Stimulated activated CD8-positive, alpha-beta memory T cell treated with anti-CD3 and anti-CD28 coated beads, Interleukin-15, amount 100 ng/mL, for 4 hours (primary cell): ENCODE measurements at places on chromosomes 4 and X.

DNA sequence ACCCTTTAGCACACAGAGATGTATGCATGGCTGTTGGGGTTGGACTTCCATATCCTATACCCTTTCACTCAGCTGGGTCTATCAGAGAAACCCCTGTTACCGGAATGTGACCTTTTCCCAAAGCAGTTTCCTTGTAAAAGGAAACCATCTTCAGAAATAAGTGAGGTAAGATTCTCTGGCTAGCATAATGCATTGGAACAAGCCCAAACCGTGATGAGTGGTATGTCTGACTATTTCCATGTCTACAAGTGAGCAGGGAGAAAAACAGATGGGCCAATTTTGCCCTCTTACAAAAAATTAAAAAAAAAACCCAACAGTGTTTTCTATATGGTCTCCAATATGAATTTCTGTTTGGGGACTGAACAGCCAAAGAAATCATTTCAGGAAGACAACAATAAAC, 283.9 kb downstream of the SMARCA1 start:
- DNase-seq = no peak

- no peak for DNase-seq
These were observed 42.0 kb downstream of the HPRT1 start for GRCh38 chrX:134501941-134502340.

DNA sequence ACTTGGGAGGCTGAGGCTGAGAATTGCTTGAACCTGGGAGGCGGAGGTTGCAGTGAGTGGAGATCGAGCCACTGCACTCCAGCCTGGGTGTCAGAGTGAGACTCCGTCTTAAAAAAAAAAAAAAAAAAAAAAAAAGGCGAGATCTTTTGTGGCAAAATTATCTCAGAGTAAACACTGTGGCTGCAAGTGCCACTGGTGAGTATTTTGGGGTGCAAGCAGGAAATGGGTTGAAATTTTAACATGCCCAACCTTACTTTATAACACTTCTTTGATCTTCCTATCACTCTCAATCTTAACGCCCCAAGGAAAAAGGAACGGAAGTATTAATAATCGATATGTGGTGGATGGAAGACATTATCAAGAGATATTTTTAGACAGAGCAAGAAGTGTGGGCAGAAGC, 32.1 kb downstream of the SLC34A2 start:
- DNase-seq = no peak

DNA sequence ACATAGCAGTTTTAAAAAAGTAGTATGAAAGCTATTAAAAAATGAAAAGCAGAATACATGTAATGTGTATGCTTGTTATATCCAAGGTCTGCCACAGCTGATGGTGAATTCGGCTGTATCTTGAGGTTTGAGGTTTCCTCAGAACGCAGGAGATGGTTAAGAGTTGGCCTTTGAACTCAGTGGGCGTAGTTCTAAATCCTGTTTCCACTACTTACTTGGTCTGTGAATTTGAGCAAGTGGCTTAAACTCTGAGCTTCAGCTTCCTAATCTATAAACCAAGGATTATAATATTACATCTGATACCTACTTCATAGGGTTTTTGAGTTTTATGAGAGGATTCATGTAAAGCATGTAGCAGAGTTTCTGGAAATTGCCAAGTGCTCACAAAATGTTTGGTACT, 125.2 kb downstream of the STIM2 start:
- no peak for DNase-seq

DNA sequence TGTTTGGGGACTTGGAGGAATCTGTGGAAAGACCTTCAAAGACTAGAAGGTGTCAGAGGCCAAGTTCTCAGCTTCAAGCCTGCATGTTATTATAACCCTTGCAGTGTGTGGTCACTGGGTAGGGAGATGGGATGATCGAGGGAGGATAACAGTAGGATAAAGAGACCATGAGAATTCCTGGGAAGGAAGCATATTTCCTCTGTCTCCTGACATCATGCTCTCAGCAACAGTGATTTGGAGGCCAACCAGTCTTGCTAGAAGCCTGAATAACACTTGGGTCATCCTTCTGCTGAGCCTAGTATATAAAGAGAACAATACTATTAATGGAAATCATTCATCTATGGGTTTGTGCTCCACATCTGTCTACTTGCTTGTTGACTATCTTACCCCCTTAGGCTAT, 40.9 kb upstream of the ANXA3 start:
- DNase-seq = no peak

GRCh38 chr4:79182209-79182608, 143.7 kb downstream of the NAA11 start:
- no peak for DNase-seq

DNA sequence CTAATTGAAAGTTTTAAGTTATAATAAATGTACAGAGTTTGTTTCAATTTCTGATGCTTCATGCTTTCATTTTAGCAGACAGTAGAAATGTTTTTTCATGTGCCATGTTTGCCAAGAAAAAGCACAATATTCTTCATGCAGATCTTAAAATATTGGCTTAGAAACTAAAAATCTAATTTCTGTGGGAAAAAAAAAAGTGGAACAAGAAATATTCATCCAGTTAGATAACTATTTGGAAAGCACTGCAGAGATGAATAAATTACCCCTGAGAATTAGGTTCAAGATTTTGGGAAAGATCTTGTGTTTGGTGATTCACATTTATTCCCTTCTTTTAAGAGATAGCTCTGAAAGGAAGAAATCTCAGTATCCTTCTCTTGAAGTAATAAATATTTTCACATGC, 912.5 kb downstream of the C4orf33 start:
- no peak for DNase-seq

GRCh38 chrX:16444353-16444752, 205.6 kb upstream of the S100G start:
- no peak for DNase-seq

DNA sequence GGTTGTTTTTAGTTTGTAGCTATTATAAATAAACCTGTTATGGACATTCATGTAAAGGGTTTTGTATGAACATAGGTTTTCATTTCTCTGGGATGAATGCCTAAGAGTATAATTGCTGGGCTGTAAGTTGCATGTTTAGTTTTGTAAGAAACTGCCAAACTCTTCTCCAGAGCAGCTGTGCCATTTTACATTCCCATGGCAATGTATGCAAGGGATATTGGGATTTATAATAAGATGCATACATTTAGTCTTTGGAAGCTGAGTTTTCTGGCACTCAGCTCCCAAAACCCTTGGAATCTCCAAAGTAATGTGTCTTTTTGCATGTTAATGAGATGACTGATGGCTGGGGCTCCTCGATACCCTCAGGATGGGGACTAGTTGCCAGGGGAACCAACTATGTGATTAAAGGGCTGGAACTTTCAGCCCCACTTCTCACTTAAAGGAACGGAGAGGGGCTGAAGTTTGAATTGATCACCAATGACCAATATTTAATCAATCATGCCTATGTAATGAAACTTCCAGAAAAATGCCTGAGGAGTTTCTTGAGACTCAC, 44.0 kb downstream of the SERTM2 start:
- DNase-seq = no peak

DNA sequence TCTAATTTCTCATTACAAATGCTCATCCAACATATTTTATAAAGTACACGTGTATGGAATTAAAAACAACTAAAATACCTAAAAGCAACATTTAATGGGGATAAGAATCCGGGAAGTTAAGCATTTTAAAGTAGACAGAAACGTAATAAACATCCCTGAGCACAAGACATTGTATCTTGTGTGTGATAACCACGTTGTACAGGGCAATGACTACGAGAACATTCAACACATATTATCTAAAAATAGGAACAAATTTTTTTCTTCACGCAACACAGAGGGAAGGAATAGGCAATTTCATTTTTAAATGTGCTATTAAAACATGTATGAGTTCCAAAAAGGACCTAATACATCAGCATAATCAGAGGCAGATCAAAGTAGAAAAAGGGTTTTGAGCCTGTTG, 49.5 kb downstream of the AMMECR1 start:
- DNase-seq = no peak

- no peak for DNase-seq
These were observed 85.4 kb downstream of the TIGD2 start for GRCh38 chr4:89196745-89197144.

- DNase-seq = no peak
These were observed at the start of gene RNF175 for GRCh38 chr4:153759407-153760316. TSS of gene RNF175 (minus strand) at chr4:153760024. CDS start at chr4:153759862, 162 bp downstream.

DNA sequence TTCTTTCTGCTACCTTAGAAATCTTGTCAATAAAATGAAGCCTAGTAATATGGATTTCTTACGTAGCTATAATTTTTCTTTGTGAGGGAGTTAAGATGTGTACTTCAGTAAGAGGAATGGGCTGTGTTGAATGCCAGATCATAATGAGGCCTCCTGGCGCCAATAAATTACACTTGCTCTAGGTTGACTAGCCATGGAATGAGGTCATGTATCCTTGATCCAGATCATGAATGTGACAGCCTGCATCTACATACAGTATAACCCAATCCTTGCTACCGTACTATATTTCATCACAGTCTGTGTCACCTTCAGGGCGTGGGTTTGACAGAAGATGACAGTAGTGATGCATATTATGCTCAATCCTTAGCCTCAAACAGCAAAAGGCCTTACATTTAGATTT, 36.2 kb downstream of the NHS start:
- no peak for DNase-seq

DNA sequence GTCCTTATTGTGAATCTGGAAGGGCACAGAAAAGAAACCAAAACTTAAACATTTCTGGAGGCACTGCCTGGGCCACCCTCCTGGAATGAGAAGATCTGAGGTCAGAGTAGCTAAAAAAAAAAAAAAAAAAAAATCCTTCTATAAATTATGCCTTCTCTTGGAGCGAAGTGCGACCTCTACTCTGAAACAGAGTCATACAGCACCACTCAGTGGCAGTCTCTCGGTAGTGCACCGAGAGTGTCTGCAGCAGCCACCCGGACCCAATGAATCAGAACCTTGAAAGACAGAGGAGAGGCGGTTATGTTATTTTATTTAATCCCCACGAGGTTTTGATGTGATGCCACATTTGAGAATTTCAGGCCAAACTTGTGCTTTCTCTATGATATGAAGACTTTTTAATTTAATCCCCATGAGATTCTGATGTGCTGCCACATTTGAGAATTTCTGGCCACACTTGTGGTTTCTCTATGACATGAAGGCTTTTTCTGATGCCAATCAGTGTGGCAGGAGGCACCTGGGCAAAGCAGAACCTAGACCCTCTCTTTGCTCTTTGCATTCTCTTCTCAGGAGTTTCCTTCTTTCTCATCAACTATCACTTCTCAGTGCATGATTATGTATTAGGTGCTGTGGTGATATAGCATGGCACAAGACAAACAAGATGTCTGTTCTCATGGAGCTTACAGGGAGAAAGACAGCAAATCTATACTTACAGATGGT, 5.6 kb upstream of the CT47C1 start:
- no peak for DNase-seq

DNA sequence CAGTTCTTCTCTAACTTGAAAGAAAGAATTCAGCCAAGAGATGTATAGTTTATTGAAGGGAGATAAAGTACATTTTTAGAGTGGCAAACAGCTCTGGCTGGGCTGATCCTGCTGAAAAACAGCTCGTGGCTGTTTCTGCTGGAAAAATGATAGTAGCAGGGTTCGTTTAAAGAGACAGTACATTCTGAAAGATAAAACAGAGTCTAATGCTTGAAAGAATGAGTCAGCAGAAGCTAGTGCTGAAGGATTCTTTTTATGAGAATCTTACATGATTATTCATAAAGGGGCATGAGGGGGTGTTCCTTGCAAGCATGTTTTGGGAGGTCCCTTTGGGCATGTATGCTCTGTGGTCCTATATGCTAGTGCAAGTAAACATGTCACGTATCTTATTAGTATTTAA, 790.0 kb downstream of the PCDH18 start:
- DNase-seq = no peak

GRCh38 chrX:48910926-48911411, 477 bp downstream of the SLC35A2 start:
- no peak for DNase-seq

DNA sequence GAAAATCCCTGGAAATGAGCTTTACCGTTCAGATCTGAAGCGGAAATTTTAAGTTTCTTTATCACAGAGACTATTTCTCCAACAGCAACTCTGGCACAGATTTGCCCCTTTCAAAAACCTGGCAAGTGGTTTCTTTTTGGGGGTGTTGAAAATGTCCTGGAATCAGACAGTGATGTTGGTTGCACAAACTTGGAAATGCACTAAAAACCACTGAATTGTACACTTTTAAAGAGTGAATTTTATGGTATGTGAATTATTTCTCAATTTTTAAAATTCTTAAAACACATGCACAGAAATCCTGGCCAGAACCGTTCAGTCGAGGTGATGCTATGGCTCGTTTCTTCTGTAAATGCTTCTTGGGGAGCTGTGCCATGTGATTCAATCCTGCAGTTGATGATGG, 121.2 kb upstream of the RBPJ start:
- no peak for DNase-seq

GRCh38 chr4:9969526-9970398, 51.5 kb downstream of the SLC2A9 start:
- DNase-seq = no peak

- DNase-seq = no peak
These were observed 85.6 kb upstream of the NMU start for GRCh38 chr4:55721651-55722050.

DNA sequence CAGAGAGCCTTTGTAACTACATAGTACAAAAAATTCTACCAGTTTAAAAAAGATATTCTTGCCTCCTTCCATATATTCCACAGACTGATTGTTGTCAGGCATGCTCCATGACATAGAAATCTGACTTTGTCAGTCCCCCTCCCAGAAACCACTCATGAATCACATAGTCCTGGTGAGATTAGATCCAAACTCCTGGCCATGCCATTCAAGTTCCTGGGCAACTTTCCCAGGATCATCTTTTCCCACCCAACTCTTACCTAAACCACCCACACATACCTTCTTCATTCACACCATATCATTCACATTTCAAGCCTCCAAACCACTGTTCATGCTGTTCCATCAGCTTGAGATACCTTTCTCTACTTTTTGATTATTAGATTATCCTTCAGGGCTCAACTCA, 46.4 kb downstream of the SLC16A2 start:
- no peak for DNase-seq
